ENCODE measurements at places on chromosomes 2 and 18.

DNA sequence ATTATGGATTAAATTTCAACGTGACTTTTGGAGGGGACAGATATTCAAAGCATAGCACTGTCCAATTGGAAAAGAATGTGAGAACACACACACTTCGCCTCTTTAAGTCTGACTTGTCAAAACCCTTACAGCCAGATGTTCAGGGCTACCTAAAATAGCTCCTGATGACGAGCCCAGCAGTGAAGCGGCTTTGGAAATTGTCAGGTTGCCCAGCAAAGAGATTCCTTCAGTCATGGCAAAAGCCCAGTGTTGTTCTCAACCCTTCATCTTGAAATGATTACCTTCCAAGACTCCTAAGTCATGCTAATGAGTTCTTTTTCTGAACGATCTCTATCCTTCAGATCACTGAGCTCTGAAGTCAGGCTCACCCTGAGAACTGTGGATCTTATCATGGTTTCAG, 436.6 kb downstream of the LRATD1 start:
- DNase-seq: no peak

DNA sequence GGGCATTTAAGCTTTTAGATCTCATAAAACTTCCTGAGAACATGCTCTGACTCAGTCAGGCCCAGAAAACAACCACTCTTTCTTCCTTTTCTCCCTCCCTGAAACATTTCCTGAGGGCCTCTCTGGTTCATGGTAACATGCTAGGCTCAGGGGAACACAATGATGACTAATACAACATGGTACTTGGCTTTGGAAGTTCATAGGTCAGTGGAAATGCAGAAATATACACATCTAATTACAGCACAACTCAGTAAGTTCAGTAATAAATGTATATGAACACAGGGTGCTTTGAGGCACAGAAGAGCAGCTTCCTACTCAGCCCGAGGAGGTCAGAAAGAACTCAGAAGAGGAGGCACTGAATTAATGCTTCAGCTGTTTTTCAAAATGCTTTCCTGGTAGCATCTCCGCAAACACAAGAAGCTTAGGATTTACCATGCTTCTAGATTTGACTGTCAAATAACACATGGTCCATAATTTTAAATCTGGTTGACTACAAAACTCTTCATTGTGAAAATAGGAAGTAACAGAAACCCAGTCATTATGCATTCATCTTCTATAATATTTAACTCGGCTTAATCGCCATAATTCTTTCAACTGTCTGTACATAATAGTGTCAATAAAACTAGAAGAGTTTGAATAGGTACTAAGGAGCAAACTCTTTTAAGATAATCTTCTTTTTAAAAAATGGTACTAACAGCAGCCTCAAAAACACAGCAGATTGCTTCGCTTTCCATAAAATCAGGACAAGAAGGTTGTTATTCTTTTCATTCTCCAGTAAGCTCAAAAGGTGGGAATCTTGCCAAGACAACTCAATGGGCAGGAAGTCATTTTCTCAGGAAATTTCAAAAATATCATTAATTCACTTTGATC, 251.3 kb downstream of the DLGAP1 start:
- no peak for DNase-seq

DNA sequence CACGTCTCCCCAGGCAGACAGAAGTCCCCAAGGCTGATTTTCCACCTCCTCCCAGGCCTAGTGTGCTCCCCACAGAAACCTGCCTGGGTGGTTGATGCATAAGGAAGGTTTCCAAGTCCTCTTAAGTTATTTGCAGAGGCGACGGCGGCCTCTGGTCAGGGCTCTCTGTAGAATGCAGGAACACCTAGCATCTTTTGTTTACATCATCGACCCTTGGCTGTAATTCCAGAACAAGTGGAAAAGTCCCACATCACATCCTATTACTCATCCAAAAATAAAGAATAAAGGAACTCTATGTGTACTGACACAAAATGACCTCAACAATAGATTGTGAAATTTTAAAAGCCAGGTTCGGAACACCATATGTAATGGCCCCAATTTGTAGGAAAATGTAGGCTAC, 211.1 kb downstream of the ALPK2 start:
- no peak for DNase-seq

DNA sequence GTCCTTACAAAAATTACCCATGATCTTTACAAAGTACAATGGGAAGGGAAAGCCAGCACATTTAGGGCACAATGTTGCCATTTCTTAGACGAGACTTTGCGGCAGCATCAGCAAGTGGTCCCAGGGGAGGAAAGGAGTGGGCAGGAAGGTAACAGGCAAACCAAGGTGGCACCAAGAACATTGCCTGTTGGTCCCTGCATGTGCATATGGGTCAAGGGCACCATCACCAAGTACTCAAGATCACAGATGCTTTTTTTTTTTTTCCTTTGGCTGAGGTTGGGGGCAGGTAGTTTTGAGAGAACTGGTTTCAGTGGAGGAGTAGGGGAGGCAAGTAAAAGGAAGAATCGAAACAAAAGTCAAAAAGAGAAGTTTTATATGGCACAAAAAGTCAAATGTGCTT, 752 bp upstream of the CYTIP start:
- DNase-seq: no peak

DNA sequence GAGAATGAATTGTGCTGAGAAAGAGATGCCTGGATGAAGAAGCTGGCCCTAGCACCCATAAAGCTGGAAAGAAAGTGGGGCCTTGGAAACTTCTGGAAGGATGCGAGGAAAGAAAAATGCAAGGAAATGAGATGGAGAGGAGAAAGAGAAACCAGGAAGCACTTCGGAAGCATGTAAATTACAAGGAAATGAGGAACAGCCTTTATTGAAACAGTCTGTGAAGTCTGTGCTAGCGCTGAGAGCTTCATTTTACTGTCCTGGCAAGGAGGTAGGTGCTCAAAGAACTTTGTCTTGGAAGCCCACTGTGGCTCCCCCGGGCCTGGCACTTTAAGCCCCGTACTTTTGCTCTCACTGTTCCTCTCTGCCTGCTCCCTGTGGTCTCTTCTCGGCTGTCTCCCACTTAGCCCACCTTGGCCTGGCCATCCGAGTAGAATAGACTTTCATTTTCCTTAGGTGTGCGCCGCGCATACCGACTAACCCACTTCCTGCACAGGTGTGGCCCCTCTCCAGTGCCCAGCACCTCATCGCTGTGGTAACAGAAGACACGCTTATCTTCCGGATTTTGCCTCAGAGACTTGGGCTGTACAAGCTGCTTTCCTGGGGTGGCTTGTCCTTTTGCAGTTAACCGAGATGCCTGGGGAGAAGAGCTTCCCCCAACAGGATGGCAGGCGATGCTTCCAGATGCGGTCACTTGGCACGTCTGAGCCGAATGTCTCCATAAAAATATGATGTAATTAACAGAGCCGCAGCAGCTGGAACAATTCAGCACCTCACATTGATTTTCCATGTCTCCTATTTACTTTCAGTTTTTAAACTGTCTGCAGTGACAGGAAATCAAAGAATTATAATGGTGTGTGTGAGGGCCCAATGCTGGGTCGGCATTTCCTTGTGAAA, 199.6 kb downstream of the HRH4 start:
- peak; percentile 6 for DNase-seq

- DNase-seq: no peak
Observed at GRCh38 chr18:63741769-63742168, 33.4 kb upstream of the SERPINB7 start.

- DNase-seq: no peak
Observed at GRCh38 chr2:66566726-66567399, 131.9 kb downstream of the MEIS1 start.

DNA sequence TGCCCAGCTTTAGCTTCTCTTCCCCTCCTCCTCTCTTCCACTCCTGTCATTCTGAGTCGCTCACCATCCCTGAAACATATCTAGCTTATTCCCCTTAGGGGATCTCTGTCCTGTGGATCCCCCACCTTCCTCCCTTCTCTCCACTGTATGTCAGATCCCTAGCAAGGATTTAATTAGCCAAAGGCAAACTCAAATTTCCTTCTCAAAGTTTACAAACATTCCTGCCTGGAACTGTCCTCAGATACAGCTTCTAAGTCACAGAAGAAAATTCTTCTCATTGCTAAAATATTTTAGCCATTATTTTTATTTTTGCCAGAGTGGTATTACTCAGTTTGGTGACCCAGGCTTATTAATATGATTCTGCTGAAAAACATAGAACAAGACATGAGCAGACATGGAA, 315.3 kb downstream of the CYP26B1 start:
- no peak for DNase-seq

GRCh38 chr2:112796486-112796885, 12.2 kb upstream of the IL1A start:
- DNase-seq: no peak

DNA sequence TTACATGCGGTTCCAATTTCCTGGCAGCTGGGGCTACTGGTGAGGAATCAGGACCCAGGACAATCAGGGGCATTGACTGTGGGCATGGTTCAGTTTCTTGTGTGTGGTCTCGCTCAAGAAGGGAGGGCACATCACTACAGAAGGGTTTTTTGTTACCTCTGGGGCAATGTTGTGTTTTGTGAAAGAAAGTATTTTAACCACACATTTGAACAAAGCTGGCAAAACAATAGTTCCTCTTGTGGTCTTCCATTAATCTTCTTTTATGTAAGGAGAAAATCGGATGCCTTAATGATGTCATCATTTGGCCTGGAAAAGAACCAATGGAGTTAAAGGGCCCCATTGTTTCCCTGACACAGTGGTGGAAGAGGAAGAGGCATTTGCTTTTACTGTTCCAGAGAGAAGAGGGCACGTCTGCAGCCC, 197.4 kb downstream of the SH3BP4 start:
- DNase-seq: no peak

DNA sequence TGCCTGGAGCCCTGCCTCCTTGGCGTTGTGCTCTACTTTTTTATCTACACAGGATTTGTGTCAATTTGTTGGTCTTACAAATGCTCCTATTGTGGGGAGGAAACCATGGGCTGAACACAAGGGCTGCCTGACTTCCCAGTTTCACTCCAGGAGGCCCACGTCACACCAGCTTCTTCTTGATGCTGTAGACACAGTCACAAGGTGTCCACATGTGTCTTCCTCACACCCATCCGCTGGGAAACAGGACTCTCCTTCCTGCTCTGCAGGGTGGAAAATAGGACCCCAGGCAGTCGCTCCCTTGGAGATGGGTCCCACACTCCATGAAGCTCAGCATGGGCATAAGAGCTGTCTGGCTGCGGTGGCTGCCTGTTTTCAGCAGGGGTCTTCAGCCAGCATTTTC, 468.2 kb downstream of the EPHA4 start:
- no peak for DNase-seq

- no peak for DNase-seq
Observed at GRCh38 chr2:199975273-199975895, 20.0 kb downstream of the MAIP1 start.

Measured in activated CD4-positive, alpha-beta T cell treated with anti-CD3 and anti-CD28 coated beads, Interleukin-2, amount 50 U/mL, for 1 hour (primary cell).